A549 treated with CORT108297 at 1 μM for 4 hours (cell line): ENCODE measurements at places on chromosomes 16 and 17. TPM values are rescaled to one million over a fixed set of nuclear protein-coding genes. Genes with fewer than 3 reads are reported as not detected.

Gene TMEM208
- 79.6 to 102 TPM (median 96.1 TPM) in 5 replicates for total RNA-seq

Gene GPR179
- 0.02 to 0.06 TPM (median 0.03 TPM) in 5 replicates for total RNA-seq

Gene EVPLL
- not detected in 5 replicates for total RNA-seq

Gene MPDU1
- total RNA-seq = 112 to 141 TPM (median 120 TPM) in 5 replicates

Gene KRT33B
- total RNA-seq = 0.09 to 0.10 TPM (median 0.10 TPM) in 3 of 5 replicates, not detected in the others

Gene CCL17
- total RNA-seq = not detected in 5 replicates

Gene PPY
- total RNA-seq = 0.22 TPM in 1 of 5 replicates, not detected in the others

Gene SOX15
- 0.33 to 0.44 TPM (median 0.41 TPM) in 4 of 5 replicates, not detected in the other for total RNA-seq

Gene FUS
- total RNA-seq = 507 to 553 TPM (median 516 TPM) in 5 replicates

Gene INO80E
- 107 to 127 TPM (median 109 TPM) in 5 replicates for total RNA-seq

Gene CCDC78
- 3.5 to 7.1 TPM (median 6.3 TPM) in 5 replicates for total RNA-seq

Gene KRT9
- not detected in 5 replicates for total RNA-seq

Gene ARL5C
- total RNA-seq = not detected in 5 replicates

Gene NOXO1
- 0.09 to 0.52 TPM (median 0.21 TPM) in 5 replicates for total RNA-seq

Gene GAS7
- total RNA-seq = 0.29 to 0.52 TPM (median 0.41 TPM) in 5 replicates

Gene SYT17
- 10.8 to 13.7 TPM (median 12.2 TPM) in 5 replicates for total RNA-seq

Gene RCVRN
- not detected in 5 replicates for total RNA-seq

Gene NKD1
- 0.25 to 0.37 TPM (median 0.29 TPM) in 5 replicates for total RNA-seq

Gene HIGD1B
- not detected in 5 replicates for total RNA-seq

Gene PIP4K2B
- total RNA-seq = 37.3 to 45.1 TPM (median 40.1 TPM) in 5 replicates

Gene SLFN14
- total RNA-seq = not detected in 5 replicates

Gene CETP
- 0.05 TPM in 1 of 5 replicates, not detected in the others for total RNA-seq

Gene ATP2A1
- 1.4 to 3.6 TPM (median 2.4 TPM) in 5 replicates for total RNA-seq

Gene SEZ6L2
- 16.9 to 23.6 TPM (median 21.7 TPM) in 5 replicates for total RNA-seq

Gene NFATC2IP
- total RNA-seq = 21.0 to 32.6 TPM (median 27.8 TPM) in 5 replicates

Gene SMARCE1
- total RNA-seq = 107 to 116 TPM (median 111 TPM) in 5 replicates

Gene TEX19
- 0.30 to 0.60 TPM (median 0.44 TPM) in 5 replicates for total RNA-seq

Gene OXLD1
- total RNA-seq = 36.8 to 67.2 TPM (median 66.0 TPM) in 5 replicates

Gene RABEP2
- 9.7 to 11.2 TPM (median 11.0 TPM) in 5 replicates for total RNA-seq

Gene ZKSCAN2
- 1.9 to 2.2 TPM (median 2.1 TPM) in 5 replicates for total RNA-seq

Gene C16orf96
- total RNA-seq = 0.02 to 0.03 TPM in 2 of 5 replicates, not detected in the others

Gene LUC7L3
- total RNA-seq = 62.9 to 117 TPM (median 86.6 TPM) in 5 replicates

Gene GAS2L2
- total RNA-seq = 0.06 to 0.15 TPM (median 0.09 TPM) in 5 replicates

Gene HOXB5
- total RNA-seq = 1.5 to 2.9 TPM (median 2.6 TPM) in 5 replicates

Gene SCNN1B
- 0.18 to 0.37 TPM (median 0.22 TPM) in 4 of 5 replicates, not detected in the other for total RNA-seq

Gene PLD6
- 5.5 to 7.9 TPM (median 7.3 TPM) in 5 replicates for total RNA-seq

Gene MRPL28
- 122 to 138 TPM (median 130 TPM) in 5 replicates for total RNA-seq

Gene PYY
- total RNA-seq = 0.13 TPM in 1 of 5 replicates, not detected in the others

Gene KRTAP4-9
- not detected in 5 replicates for total RNA-seq

Gene EMC6
- 122 to 168 TPM (median 162 TPM) in 5 replicates for total RNA-seq

Gene BCKDK
- total RNA-seq = 40.3 to 51.5 TPM (median 48.2 TPM) in 5 replicates

Gene ITGAL
- total RNA-seq = 0.06 to 0.17 TPM (median 0.13 TPM) in 5 replicates

Gene ITGA2B
- total RNA-seq = 0.78 to 1.9 TPM (median 1.6 TPM) in 5 replicates

Gene HASPIN
- total RNA-seq = 11.9 to 15.3 TPM (median 12.7 TPM) in 5 replicates

Gene CASKIN1
- 0.32 to 0.66 TPM (median 0.56 TPM) in 5 replicates for total RNA-seq

Gene CCT6B
- total RNA-seq = 0.77 to 1.5 TPM (median 1.3 TPM) in 5 replicates

Gene SERPINF2
- 1.4 to 2.2 TPM (median 2.0 TPM) in 5 replicates for total RNA-seq

Gene GP1BA
- total RNA-seq = not detected in 5 replicates

Gene ANKS3
- 20.5 to 28.5 TPM (median 27.7 TPM) in 5 replicates for total RNA-seq

Gene KRTAP1-1
- total RNA-seq = not detected in 5 replicates

Gene KLHL36
- 17.3 to 25.7 TPM (median 23.8 TPM) in 5 replicates for total RNA-seq
